Stimulated activated CD8-positive, alpha-beta memory T cell treated with anti-CD3 and anti-CD28 coated beads, Interleukin-12 subunit alpha, Interleukin-12 subunit beta, amount 100 ng/mL, for 4 hours (primary cell): ENCODE measurements at places on chromosomes 7 and 10.

DNA sequence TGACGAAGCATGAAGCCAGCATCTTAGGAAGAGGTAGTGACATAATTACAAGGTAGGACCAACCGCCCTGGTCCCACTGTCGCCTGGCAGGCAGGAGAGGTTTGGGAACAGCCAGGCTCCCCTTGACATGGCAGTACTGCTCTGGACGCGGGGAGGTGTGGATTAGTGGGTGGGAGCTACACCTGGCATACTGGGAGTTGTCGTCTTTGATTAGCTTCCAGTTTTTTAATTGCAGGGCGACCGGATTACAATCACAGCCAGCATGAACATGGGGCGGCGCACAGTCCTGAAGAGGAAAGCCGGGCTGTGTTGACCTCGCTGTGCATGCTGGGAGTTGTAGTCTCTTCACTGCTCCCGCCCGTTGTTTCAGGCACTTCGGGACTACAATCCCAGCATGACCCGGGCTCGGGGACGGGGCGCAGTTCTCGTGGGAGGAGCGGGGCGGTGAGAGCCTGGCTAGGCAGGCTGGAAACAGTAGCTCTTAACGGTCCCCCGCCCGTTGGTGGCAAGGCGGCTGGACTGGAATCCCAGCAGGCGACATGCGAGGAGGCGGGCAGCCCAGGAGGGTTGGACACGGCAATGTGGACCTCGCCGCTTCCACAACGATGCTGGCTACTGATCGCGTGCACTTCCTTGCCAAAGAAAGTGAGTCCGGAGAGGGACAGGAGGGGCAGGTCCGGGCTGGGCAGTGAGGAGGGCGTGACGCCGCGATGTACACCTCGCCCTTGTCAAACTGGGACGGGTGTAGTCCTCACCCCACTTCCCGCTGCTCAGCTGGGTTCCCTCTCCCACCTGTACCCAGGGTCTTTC, 98.0 kb upstream of the ZNF722 start:
- DNase-seq: peak; percentile 80

DNA sequence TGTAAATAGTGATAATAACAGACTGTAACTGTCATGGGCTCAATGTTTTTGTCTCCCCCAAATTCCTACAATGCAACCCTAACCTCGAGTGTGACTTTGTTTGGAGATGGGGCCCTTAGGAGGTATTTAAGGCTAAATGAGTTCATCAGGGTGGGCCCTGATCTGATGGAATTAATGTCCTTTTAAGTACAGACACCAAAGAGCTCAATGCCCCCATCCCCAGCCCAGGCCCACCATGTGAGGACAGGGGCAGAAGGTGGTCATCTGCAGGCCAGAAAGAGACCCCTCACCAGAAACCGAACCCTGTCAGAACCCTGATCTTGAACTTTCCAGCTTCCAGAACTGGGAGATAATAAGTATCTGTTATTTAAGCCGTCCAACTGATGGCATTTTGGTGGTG, 83.2 kb downstream of the PIP4K2A start:
- DNase-seq: no peak

GRCh38 chr10:63634488-63635065, 113.4 kb downstream of the REEP3 start:
- DNase-seq: no peak

DNA sequence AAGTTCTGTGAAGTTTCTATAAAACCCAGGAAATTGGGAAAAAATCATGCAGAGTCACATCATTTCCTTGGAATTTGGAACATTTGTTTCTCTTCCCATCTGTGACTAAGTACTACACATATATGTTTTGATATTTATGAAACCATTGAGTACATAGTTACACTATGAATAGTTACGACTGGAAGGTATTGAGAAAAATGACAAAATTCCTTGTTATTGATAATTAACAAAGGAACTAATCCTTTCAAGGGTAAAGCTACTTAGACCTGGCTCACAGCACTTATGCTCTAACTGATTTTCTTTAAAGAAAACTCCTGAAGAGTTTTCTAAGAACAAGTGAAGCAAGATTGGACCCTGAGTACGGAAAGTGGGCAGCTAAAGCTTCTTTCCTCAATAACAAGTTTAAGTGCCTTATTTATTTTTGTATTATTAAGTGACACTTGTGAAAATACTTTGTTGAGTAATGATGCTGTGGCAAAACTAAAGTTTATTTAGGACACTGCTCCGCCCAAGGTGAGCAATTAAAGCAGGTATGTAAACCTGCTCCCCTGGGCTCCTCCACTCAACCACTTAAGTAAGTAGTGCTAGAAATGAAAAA, 12.0 kb upstream of the GLCCI1 start:
- no peak for DNase-seq

DNA sequence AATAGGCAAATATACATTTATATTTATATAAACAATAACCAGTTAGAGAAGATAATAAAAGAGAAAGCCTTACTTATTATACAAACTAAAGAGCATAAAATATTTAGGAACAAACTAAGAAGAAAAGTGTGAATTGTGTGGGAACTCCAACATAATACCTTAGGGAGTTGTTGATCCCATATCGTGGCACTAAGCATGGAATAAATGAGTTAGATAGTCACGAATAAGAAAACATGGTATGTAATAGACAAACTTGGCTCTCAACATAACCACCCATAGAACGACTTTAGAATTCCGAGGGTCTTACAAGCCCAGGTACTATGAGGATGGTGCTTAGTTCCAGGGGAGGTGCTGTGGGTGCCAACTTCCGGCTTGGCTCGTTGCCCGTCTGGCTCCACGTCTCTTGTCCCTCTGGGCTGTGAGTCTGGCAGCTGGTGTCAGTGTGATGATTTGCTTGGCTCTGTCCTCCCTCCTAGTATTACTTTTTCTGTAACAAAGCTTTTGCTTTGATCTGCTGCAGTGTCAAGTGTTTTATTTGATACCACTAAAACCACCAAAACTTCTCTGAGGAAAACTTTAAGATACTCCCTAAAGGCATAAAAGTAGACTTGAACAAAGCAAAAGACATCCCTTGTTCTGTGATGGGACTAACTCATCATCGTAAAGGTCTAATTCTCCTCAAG, 9.5 kb upstream of the RBM20 start:
- no peak for DNase-seq

DNA sequence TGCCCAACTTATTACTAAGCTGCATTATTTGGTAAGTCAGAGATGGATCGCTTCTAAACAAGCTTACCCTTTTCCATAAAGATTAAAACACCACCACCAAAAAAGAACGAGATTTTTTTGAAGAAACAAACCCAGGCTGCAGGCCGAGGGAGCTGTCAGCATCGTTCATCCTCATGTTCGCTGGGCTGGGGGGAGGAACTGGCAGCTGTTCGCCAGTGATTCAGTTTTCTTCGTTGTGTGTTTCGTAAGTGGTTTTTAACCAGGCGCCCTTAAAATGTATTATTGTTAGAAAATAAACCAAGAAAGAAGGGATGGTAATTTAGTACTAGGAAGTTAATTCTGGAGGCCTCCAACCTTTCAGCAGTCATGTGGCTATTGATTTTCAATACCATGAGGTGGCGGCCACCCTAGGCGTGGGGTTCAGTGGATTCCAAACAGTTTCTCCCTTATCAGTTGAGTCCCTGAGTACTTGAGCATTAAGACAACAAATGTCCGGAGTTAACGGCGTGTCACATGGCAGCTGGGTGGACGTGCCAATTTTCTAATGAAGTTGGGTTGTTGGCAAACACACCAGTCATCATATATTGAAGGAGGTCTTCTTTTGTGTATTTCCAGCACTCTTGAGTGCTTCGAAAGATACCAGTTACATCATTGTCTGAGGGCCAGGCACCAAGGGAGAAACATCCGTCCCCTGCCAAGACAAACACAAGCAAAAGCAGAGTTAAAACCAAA, 173.2 kb downstream of the EBF3 start:
- no peak for DNase-seq

- no peak for DNase-seq
These were observed 9.4 kb upstream of the TMEM168 start for GRCh38 chr7:112799448-112800120.

DNA sequence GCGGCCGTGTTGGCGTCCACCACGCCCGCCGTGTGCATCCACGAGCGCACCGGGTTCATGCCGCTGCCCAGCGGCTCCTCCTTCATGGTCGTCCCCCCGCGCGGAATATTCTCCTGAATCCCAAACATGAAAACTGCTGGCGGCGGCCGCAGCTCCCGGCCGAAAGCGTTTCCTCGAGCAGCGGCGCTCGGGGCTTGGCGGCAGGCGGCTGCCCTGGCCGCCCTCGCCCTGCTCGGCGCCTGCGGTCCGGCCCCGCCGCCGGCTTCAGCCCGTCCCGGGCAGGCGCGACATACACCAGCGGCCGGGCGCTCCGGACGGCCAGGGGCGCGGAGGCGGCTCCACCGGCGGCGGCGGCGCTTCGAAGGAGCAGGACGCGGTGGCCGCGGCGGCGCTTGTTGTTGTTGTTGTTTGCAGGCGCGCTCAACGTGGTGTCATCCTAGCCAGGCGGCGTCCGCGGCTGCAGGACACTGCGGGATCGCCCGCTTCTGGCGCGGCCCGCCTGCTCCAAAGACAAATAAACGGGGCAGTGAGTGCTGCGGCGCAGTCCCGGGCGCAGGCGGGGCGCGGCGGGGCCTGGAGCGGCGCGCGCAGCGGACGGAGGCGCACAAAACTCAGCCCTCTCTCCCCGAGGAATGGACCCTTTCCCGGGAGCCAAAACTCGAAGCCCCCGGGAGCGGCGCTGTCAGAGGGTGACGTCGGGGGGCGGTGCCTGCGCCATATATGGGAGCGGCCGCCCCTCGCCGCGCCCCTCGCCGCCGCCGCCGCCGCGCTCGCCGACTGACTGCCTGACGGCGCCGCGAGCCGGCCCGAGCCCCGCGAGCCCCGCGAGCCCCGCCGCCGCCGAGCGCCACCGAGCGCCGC, at the start of gene EBF3:
EBF3 (minus strand) TSS at position 634 of the 861 bp plus-strand sequence; CDS start at position 128, 506 bp downstream.
- no peak for DNase-seq

- no peak for DNase-seq
These were observed 38.2 kb downstream of the CALML5 start for GRCh38 chr10:5461203-5461588.

DNA sequence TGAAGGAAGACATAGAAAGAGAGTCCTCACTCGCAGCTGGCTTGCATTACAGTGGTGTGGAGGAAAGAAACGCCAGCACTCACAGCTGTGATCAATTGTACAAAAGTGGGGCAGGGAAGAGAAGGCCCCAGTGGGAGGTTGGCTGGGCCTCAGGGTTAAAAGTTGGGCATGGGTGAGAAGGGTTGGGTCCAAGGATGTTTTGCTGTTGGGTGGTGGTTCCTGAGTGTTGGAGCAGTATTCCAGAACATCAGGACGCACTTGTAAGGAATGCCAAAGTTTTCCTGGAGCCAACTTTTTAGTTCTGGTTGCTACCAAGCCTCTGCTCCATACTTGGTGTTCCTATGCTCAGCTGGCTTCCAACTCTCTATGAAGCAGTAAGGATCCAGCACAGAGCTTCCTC, 55.4 kb upstream of the MKRN1 start:
- no peak for DNase-seq

DNA sequence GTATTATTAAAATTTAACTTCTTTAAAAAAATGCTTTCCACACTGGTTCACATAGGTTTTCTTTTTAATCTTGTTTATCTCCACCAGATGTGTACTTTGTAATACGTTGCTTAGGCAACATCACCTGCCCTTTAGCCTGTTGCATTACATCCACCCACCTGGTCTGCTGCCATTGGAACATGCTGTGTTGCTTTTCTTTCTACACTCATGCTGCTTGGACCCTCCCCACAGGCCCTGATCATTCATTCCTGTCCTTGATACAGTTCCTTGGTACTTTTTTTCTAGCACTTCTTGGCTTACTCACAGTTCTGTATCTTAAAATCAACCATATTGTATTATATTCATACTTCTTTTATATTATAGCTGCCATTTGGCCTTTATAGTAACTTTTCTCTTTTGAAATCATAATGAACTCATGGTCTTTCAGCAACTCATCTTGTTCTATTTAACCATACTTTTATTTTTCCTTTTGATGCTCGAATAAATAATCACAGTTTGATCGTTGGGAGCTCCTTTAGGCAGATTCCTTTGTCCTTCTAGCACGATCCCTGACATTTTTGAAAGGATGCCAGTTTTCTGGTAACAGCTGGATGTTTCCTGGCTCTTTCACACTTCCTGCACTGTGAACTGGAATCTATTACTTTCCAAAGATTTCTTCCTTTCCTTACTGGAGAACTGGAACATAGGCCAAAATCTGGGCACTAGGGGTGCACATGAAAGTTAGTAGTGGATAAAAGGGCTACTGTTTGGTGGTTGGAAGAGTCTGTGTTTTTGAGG, 125.1 kb downstream of the CDK14 start:
- DNase-seq: no peak

- no peak for DNase-seq
These were observed 143.6 kb downstream of the GLI3 start for GRCh38 chr7:42093349-42093905.

DNA sequence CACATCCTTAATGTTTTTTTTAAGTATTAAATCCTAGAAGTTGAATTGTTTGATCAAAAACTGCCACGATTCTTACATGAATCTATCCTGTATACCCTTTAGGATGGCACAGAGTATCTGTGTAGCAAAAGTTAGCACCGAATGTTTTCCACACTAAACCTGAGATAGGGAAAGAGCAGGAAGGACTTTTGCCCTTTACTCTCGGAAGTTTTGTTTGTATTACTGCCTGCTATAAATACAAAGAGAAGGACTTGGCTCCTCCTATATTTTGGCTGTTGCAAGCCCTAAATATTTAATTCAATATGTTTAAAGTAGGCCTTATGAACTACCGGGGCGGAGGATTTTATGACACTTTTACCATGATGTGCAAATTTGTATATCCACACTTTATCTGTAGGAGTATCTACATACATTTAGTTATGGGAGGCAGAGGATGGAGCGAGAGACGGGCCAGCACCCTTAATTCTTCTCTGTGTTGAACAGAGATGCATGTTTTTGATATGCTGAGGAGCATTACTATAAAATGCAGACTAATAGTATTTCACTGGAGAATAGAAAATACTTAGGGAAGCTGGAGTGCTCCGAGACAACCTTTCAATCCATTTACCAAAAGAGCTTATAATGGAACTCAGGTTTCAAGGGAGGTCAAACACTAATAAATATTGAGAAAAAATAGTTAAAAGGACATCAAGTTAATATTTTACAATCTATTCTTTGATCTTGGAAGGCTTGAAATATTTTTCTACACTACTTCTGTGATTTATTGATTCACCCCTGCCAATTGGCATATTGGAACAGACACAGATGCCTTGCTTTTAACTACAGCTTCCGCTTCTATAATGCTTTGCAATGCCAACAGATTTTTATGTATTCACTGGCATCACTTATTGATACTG, 97.4 kb downstream of the CHN2 start:
- no peak for DNase-seq

DNA sequence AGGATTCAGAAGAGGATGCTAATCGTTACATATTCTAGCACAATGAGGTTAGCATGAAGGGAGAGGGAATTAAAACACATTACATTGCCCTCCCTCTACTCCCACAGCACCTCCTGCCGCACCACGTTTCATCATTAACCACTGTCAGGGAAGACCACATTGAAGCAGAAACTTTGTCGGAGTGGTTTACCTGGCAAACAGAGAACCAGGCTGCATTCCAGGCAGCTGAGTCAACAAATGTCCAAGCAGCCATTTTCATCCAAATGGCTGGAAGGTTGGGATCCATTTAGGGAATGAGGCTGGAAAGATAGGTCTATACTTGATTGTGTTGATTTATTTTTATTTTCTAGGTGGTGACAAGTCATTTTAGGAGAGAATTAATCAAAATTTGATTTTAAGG, 273.6 kb downstream of the DYNC1I1 start:
- no peak for DNase-seq

- DNase-seq: no peak
These were observed 3.4 kb downstream of the LRRC27 start for GRCh38 chr10:132335189-132336063.
